Activated CD8-positive, alpha-beta T cell treated with anti-CD3 and anti-CD28 coated beads, Interleukin-2, amount 10 ng/mL, durations not matched to agents 7 days and 5 days (primary cell): ENCODE measurements at places on chromosomes 12 and 14.

DNA sequence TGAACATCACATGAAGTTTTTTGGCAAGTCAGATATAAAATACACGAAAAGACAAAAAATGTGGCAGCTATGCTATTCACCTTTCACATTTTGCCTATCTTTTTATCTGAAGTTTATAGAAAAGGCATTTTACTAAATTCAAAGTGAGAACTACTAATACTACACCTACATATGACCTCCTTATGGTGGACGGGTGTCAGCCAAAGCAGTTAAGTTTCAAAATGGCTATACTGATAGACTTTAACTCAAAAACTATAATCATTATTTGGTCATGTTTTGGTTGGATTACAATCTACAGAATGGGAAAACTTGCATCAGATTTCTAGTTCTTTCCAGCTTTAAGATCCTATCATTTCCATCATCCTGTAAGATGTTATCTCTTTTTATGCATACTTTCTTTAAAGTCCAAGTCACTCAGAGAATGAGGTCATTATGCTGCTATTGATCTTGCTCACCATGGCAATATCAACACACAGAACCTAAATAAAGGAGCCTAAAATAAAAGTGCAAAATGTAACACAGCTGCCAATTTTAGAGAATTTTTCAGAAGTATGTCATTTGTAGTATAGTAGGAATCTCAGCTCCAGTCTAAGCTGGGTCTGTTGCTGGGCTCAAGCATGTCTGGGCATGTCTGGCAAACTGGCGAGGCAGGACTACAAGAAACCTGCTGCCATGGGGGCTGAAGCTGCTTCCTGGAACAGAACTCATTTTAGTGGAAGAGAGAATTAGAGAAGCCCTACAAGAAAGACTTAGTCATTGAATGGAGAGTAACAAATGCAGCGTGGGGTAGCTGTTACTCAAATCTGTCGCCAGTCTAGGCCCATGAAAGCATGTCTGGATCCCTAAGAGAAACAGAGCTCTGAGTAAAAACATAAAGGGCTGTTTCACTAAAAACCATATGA, 7.6 kb upstream of the AEBP2 start:
- peak; percentile 54 for DNase-seq

DNA sequence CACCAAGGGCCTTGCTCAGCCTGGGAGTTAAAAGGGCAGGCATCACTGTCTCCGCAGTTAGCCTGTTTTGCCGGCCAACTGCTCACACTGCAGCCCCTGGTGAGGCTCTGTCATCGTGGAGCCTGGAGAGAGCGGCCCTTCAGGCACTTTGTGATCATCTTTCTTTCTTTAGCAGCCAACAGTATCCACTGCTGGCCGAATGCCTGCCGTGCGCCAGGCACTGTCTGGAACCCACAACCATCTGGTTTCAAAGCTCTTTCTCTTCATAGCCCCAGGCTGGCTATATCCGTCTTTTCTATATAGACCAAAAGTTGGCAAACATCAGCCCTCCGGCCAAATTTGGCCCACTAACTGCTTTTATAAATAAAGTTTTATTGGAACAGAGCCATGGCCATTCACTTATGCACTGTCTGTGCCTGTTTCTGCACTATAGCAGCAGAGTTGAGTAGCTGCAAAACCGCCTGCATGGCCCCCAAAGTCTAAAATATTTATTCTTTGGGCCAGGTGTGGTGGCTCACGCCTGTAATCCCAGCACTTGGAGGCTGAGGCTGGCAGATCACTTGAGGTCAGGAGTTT, 29.5 kb downstream of the SLC8B1 start:
- no peak for DNase-seq

DNA sequence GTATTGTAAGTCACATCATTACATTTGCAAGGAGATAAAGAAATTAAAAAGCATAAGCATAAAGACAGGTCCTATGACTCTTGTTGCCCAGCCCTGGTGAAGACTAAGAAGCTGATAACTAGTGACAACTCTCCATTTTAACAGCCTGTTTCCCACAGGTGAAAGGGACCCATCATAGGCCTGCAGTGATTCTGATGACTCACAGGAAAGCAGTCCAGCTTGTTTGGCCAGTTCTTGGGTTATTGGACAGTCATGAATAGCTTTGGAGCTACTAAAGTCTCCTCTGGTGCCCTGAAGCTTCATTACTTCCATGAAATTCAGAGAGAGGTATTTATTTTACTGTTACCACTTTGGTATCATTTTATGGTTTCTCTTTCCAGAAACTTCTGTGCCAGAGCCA, 55.5 kb upstream of the DYRK2 start:
- no peak for DNase-seq

GRCh38 chr12:28602786-28603185, 412.5 kb downstream of the CCDC91 start:
- DNase-seq: no peak

GRCh38 chr12:95736631-95737030, 53.9 kb downstream of the NTN4 start:
- no peak for DNase-seq

GRCh38 chr12:132840536-132840935, 11.9 kb upstream of the GOLGA3 start:
- no peak for DNase-seq

GRCh38 chr14:104507443-104507842, 72.1 kb upstream of the C14orf180 start:
- no peak for DNase-seq

- DNase-seq: no peak
These were observed 4.4 kb upstream of the SCAF11 start for GRCh38 chr12:45994736-45995135.

GRCh38 chr12:26062566-26062965, 62.3 kb downstream of the BHLHE41 start:
- DNase-seq: no peak

GRCh38 chr12:91276509-91276908, 93.9 kb upstream of the DCN start:
- DNase-seq: no peak

GRCh38 chr14:22987291-22987690, 4.9 kb upstream of the AJUBA start:
- no peak for DNase-seq

GRCh38 chr14:75811872-75812499, 150.9 kb downstream of the TTLL5 start:
- DNase-seq: no peak

- no peak for DNase-seq
These were observed 46.1 kb upstream of the DLK1 start for GRCh38 chr14:100680439-100681051.

GRCh38 chr12:106284358-106285105, 18.0 kb upstream of the TCP11L2 start:
- DNase-seq: no peak

DNA sequence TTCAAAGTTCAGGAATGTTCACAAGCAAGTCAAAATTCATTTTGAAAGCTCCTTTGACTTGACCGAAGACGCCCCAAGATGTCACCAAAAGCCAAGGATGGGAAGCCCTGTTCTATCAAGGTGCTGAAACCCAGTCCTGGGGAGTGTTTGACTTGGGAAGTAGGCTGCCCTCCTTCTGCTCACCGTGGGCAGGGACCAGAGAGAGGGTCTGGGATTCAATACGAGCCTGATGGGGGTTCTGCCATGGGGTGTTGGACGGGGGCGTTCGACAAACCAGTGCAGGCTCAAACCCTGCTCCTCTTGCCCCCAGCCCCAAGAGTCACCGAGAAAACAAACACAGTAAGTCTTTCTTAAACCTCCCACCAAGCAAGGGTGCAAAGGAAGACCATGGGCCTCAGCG, 150.1 kb upstream of the DIO3 start:
- DNase-seq: no peak

DNA sequence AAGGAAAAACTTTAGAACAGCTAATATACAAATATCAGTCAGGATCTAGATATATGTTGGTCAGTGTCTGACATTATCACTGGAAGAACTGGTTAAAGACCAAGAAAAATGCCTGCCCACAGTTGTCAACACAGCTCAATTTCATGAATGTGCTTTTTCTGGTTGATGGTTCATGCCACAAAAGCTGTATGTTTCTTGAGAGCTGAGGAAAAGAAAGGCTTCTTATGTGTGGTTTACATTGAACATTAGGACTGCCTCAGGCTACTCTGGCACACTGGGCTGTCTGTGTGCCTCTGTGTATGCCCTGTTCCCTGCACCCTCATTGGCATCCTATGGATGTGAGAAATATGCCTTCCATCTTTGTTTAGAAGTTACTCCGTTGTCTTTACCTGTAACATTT, 218.8 kb upstream of the RGS6 start:
- no peak for DNase-seq

- peak; percentile 48 for DNase-seq
These were observed 575 bp downstream of the NAA30 start for GRCh38 chr14:57390806-57391516.

- no peak for DNase-seq
These were observed 121.2 kb downstream of the CACNA1C start for GRCh38 chr12:2173971-2174370.

- no peak for DNase-seq
These were observed 120.3 kb upstream of the FLRT2 start for GRCh38 chr14:85409481-85410210.

DNA sequence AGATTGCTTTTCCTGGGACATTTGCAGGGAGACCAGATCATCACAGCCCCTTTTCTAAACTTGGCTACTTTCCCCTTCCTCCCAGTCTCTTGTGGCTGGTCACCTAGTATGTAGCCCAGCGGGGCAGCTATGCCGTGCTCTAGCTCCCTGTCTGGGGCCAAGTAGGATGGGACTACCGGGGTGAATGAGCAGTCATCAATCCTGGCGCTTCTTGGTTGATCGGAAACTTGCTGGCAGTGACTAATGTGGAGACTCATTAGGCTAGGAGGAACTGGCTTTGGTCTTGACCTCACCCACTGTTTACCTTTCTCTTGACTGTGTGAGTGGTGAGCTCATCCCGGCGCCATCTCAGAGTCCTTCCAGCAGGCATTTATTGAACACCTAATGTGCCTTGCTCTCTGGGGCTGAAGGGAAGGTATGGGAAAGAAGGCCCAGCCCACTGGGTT, 15.9 kb downstream of the PLEKHG3 start:
- no peak for DNase-seq

DNA sequence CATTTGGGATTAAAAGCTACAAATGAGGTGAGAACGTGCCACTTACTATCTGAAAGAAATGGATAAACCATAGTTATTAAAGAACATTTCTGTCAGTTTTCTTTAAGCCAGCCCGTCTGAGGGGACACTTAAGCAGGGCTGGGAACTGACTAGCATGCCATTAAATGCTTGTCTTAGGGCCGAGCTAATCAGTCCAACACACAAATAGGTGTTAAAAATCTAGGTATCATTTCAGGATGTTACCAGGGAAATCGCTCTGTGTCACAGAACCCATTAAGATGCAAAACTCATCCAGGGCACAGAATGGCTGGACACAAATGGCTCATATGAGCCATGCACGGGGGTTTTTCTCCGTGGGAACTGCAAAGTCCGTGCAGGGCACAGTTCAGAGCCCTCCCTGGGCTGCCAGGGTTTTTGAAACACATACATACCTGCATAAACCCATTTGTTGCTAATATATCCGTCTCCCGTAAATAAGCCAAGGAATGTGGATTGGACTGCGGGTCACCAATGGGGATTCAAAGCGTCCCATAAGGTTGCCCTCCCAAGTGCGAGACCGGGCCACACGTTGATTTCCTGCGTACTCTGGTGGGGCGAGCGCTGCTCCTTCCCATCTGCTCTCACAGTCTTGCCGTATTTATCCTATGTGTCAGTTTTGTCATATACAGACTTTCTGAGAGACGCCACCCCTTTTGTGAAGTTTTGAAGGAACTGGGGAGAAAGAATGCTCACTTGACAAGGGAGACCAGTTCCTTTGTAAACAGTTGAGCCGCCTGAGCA, 5.4 kb upstream of the GSC start:
- DNase-seq: no peak

GRCh38 chr12:122135437-122136031, 38.5 kb downstream of the IL31 start:
- DNase-seq: no peak

GRCh38 chr14:60485057-60485597, 736 bp downstream of the C14orf39 start:
- no peak for DNase-seq

DNA sequence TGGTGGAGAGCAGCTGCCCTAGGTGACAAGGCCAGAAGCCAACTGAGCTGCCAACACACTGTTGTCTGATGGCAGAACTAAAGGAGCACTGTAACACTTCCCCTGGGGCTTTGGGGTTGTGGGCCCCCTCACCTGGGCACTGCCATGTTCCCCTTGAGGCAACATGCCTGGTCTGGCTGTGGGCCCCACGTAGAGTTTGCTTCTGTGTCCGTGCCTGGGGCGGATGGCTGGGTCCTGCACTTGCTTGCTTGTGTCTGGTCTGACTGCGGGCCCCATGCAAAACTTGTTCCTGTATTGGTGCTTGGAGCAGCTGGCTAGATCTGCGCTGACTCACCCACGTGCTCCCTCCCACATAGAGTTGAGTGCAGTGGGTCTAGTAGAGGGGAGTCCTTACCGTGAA, 78.4 kb downstream of the MNAT1 start:
- DNase-seq: no peak

- DNase-seq: no peak
These were observed 101.6 kb upstream of the PLXNC1 start for GRCh38 chr12:94046626-94047410.

- no peak for DNase-seq
These were observed 19.4 kb downstream of the AEBP2 start for GRCh38 chr12:19458733-19459132.

GRCh38 chr14:57863471-57863870, 2.4 kb downstream of the SLC35F4 start:
- no peak for DNase-seq

DNA sequence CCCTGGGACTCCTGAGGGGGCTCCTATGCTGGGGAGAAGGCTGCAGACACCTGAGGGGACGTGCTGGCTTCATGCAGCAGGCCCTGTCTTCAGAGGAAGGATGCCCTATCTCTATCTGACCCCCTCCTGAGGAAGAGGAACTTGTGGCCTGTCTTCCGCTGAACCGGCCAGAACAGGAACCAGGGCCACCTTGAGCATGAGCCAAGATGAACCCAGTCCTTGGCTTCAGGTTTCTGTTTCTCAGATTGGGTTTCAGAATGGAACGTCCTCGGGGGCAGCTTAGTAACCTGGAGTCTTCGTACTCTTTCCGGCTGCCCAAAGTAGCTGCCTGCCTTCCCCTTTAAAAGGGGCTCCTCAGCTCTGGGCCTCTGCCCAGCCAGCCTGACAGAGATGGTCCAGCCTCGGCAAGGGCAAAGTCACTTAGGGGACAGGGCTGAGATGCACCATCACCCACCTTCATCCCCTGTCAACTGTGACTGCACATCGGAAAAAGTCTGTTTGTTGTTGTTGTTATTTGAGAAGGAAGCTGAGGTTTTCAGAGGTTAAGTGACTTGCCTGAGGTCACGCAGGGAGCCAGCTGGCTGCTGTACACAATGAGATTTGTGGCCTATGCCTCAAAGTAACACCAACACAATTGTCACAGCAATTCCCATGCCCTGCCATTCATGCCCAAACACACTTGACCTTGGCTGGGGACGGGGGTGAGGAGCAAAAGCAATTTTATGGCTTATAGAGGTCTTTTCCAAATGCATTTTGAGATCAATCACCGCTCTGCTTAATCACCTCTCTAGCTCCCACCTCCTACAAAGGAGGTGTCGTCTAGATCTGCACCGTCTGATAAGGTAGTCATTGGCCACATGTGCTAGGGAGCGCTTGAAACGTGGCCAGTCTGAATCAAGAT, 13.4 kb downstream of the ASB2 start:
- peak; percentile 85 for DNase-seq

GRCh38 chr14:22456998-22457594, 131.9 kb downstream of the DAD1 start:
- DNase-seq: no peak

- no peak for DNase-seq
These were observed 71.7 kb downstream of the GRIP1 start for GRCh38 chr12:66607147-66607546.

- DNase-seq: no peak
These were observed 48.2 kb upstream of the VSX2 start for GRCh38 chr14:74190927-74191575.
